ENCODE measurements at places on chromosomes 12 and 14. TPM values are rescaled to one million over a fixed set of nuclear protein-coding genes. Genes with fewer than 3 reads are reported as not detected.

GRCh38 chr14:36996857-36997590, 175.4 kb downstream of the SLC25A21 start:
- H3K4me3 ChIP-seq = no peak overlapping the region
- H3K27ac ChIP-seq = no peak overlapping the region
- no peaks in the 10 kb centered on the region for H3K4me1 ChIP-seq
- DNase-seq = no peak
- no peaks in the 10 kb centered on the region for H3K27me3 ChIP-seq

- no peak for DNase-seq
- H3K27me3 ChIP-seq = no peaks in the 10 kb centered on the region
- H3K27ac ChIP-seq = no peak overlapping the region
- H3K36me3 ChIP-seq = no peaks in the 10 kb centered on the region
Observed at GRCh38 chr12:117792471-117792870, 176.3 kb downstream of the KSR2 start.

DNA sequence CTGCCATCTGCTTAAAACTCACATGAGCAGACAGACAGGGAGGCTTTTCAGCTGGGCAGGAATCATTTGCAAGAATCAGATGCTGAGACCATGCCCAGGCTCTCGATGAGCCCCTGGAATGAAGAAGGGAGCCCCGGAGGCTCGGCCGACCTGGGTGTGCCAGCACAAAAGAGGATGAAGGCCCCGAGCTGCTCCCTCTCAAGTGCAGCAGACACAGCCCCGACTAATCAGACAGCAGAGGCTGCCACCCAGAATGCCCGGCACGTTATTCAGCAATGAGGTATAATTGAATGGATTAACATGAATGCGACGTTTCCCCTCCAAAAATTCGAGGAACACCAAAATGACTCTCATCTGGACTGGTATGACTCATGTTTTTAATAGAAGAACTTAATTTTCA, 58.9 kb downstream of the BCL11B start:
- H3K4me3 ChIP-seq = no peak overlapping the region
- peaks cover 3% of the 10 kb centered on the region for H3K4me1 ChIP-seq
- no peak for DNase-seq
- no peaks in the 10 kb centered on the region for H3K27me3 ChIP-seq

Gene TSPAN19
- total RNA-seq = 21.0 TPM
